Esophagus squamous epithelium (tissue), 5 donors: ENCODE measurements at places on chromosomes 12 and 14.

DNA sequence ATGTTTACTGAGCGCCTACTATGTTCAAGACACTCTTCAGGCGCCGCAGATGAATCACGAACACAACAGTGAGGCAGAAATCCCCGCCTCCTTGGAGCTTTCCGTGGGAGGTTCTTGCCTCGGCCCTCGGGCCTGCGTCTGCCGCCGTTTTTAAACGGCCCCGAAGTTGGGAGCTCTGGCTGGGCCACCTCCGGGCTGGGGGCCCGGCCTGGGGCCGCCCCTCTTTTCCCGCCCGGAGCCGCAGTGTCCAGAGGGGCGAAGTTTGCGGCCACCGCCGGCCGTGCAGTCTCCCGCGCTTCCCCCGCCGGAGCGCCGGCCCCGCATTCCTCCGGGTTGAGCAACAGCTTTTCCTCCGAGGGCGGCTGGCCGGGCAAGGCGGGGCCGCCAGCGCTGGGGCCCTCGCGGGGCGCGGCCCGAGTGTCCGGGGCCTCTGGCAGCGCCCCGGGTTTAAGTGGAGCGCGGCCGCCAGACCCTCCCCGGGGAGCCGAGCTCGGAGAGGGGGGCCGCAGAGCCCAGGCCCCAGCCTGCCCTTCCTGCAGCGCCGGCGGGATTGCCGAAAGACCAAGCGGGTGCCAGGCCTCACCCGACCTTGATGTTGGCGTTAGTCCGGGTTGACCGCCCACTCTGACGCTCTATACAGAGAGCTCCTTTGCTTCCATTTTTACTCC lies 18.7 kb upstream of the CTDSP2 start:
- no peak for DNase-seq

DNA sequence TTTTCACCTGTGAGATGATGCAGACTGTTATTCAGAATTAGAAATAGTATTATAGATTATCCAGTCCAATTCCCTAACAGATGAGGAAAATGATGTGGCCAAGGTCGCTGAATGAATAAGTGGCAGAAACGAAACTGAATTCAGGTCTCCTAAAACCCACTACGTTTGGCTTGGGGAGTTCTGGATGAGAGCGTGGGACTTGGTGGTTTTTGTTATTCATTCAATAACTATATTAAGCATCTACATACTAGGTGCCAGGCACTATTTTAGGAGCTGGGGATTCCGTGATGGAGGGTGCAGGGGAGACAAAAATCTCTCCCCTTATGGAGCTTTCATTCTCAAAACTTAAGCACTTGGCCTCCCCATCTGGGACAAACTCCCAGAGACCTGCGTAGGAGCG lies 813 bp upstream of the CCDC184 start:
- DNase-seq, result no peak

DNA sequence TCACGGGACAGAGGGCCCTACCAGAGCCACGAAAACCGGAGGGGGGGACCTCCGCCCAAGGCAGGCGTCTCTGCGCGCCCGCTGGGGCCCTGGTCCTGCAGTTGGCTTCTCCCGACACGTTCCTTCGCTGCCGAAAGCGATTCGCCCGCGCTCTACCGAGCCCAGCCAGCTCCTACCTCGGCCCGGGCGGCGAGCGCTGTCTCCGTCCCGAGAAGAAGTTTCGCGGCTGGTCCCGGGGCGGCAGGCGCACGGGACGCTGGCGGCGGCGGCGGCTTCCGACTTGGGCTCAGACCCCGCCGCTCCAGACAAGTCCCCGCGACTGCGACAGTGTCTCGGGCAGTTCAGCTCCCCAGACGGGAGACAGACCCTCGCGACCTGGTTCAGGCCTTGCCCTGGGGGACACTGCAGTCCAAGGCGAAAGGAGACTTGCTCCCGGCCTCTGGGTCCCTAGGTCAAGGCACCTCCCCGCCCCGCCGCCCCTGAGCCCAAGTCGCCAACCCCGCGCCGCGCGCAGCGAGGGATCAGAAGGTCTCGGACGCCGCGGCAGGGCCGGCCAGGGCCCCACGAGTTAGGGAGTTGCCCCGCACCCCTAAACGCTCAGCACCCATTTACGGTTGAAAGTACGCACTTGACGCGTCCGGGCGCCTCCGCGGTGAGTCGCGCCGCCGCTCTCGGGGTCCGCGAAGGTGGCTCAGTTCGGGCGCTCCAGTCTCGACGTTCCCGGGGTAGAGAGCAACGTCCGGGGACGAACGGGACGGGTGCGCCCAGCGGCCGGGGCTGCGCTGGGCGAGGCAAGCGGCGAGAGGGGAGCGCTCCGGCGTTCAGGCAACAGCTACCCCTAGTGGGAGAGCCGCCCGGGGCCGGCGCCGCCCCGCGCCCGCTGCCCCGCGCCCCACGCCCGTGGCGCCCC lies 1.4 kb upstream of the DIO3 start:
- no peak for DNase-seq

DNA sequence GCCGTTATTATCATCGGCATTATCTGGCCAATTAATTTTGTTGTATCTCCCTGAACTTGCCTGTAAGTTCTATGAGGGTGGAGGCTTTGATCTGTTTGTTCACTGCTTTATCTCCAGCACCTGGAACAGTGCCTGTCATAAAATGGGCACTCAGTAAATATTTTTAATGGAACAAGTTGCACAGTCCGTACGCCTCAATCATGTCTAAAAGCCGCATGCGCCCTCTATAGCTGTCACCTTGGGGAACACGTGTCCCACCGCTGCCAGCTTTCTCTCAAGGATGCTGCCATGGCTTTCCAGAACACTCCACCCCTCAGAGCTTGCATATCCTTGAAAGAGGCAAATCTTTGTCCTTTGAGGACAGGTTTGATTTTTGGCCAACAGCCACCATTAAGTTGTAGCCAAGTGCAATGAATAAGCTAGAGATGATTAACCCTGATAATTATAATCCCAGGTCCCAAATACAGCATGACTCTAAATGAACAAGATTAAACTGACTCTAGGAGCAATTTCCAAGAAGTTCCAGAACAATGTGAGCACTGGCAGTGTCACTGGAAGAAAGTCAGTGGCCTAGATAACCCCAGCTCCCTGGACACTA lies 55.1 kb downstream of the ERH start:
- DNase-seq, result no peak

GRCh38 chr14:36582011-36582873 lies at the start of gene NKX2-8:
NKX2-8 (minus strand) TSS chr14:36582614; CDS start chr14:36582389, 225 bp downstream.
- no peak for DNase-seq

GRCh38 chr14:98959958-98960616 lies 311.9 kb downstream of the BCL11B start:
- DNase-seq, result no peak

- no peak for DNase-seq
Measured at GRCh38 chr12:80860206-80860605, 77.5 kb downstream of the LIN7A start.

GRCh38 chr12:60201891-60202290 lies 606.1 kb downstream of the SLC16A7 start:
- no peak for DNase-seq

- DNase-seq, result no peak
Measured at GRCh38 chr14:31261859-31262731, 54.5 kb upstream of the HECTD1 start.

DNA sequence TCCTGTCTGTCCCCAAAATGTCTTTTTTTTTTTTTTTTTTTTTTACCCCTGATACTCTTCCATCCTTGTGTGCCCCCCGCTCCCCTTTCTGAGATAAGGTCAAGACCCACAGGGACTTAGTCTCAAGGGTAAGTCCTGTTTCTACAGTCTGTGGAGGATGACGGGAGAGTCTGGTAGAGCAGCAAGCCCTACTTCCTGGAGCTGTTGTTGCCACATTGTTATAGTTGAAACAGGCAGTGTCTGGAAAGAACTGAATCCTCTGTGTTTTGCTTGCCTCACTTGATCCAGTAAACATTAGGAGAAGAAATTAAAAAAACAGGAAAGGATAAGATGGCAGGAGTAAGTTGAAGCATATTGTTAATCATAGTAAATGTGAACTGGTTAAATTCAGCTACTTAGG lies 45.5 kb downstream of the ZNF664 start:
- no peak for DNase-seq

GRCh38 chr12:77237896-77238295 lies 172.5 kb upstream of the E2F7 start:
- no peak for DNase-seq

DNA sequence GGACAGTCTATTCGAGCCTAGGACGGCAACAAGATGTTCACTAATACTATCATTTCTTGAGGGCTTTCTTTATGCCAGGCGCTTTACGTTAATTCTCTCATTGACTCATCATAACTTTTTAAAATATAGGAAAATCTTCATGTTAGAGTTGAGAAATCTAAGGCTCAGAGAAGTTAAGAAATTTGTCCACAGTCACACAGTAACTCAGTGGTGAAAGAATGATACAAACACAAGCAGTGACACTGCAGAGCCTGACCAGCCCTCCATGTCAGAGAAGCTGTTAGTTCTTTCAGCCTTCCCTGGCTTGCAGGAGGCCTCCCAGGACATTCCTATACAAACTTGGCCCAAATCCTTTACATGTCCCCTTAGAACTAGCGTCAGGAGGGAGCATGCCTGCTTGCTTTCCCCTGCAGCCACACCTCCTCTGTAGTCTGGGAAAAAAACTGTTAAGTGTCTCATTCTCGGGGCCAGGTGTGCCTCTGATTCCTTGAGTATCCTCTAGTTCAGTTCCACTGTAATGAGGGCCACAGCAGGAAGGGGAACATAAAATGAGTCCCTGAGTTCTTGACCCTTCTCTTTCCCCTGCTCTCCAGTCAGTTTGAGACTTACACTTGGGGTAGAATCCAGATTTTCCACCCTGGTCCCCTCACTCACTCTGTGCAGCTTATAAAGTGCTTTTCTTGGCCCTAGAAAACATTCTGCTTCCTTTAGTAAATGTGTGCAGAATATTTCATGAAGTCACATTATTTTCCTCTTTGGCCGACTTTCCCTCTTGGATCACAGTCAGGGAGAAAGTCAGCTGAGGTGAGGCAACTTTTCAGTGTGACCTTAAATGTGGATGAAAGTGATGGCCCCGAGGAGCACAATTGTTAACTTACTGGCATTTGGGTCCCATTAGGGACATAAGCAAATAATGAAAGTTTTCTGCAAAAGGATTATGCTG lies 152.2 kb upstream of the HIF1A start:
- no peak for DNase-seq

- no peak for DNase-seq
Measured at GRCh38 chr12:13278249-13278787, 81.8 kb downstream of the EMP1 start.

- no peak for DNase-seq
Measured at GRCh38 chr12:119998471-119999245, 9.6 kb downstream of the BICDL1 start.

DNA sequence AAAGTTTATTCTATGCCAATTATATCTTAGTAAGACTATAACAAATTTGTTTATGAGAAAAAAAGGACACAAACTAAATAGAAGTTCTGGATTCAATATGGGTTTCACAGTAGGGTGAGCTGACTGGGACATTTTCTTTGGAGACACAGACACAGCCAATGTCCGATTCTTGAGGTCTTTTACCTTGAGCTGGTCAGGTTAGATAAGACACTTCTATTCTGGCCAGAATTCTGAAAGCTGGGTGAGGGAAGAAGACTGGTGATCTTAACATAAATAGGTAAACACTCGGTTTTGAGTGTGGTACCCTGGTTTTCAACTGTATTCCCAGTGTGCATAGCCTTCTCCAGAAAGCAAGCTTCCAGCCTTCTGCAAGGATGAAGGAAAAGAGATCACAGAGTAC lies 10.0 kb downstream of the ATP2B1 start:
- DNase-seq, result no peak

DNA sequence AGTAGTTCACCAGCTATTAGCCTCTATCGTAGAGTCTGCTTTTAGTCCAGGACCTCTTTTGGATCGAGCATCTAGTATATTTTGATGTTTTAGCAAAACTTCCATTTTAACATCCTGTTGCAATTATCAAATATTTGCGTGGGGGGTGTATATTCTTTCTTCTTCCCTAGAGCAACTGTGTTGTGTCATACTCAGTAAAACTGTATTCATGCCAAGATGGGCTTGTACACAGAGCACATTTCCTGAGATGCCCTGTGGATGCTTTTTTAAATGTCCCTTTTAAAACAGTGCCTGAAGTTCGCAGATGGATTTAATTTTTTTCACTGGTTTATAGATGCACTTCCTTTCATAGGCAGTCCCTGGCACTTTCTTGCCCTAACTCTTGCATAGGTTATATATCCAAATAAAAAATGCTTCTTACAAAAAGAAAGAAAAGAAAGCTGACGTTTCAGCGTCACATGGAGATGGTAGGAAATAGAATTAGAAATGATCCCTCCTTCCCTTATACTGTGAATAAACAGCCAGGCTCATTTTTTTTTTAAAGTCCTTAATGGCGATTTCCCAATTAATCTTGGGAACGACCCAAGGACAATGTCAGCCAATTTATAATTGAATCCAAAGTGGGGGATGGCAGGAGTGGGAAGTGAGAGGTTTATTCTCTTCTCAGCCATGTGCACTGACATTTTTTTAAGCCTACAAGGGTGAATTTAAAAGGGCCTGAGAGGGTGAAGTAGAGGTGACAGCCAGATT lies 247.0 kb downstream of the SLC41A2 start:
- no peak for DNase-seq

DNA sequence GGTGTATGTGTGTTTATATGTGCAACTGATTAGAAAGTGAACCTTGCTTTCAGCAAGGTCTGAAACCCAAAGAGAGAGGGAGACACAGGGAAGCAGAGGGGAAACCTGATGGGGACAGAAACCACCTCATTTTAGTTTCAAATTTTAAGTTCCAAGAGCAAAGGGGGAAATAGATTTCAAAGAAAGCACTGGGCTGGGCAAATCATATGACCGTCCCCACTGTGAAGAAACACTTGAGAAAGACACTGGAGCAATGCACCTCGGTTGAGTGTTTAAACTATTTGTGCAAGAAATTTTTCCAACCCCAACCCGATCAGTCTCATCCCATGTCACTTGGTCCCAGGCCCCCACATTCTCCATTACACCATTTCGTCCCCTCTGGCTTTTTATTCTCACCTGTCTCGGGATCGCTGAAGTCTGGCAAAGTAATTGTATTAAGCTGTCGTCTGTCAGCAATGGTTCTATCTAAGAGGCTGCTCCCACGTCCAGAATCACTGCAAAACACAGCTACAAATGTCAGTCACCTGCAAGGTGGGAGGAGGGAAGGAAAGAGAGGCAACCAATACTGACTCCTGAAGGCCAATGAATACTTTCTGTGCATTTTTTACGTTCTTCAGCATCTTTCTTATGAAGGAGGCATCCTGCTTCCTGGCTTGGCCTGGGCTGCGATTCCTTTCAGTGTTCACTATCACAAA lies 205.7 kb downstream of the TTC7B start:
- no peak for DNase-seq
